ENCODE measurements at places on chromosomes 16 and 17.

- DNase-seq = no peak
Observed at GRCh38 chr16:48317614-48318315, 67.4 kb downstream of the SIAH1 start.

GRCh38 chr16:30700491-30700890 is 1.5 kb downstream of the SRCAP start:
- no peak for DNase-seq

DNA sequence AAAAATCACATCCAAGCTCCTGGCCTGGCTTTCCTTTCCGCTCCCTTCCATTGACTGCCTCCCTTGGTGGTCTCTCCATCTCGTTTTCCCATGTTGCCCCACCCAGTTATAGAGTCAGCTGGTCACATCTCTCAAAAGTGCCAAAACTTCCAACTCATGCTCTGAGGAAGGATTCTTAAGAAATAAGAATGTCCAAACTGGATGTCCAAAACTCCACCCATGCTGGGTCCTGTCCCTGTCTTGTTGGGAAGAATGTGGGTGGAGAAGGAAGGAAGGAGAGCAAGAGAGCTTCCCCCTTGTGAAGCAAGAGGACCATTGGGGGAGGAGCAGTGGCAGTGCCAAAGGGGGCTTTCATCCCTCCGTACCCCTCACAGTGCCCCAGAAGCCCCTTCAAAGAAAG is 44.6 kb upstream of the MAP3K14 start:
- DNase-seq = no peak

GRCh38 chr16:74749291-74750055 is 25.1 kb downstream of the FA2H start:
- no peak for DNase-seq

GRCh38 chr16:1069154-1069553 is 3.4 kb upstream of the SSTR5 start:
- DNase-seq = no peak

DNA sequence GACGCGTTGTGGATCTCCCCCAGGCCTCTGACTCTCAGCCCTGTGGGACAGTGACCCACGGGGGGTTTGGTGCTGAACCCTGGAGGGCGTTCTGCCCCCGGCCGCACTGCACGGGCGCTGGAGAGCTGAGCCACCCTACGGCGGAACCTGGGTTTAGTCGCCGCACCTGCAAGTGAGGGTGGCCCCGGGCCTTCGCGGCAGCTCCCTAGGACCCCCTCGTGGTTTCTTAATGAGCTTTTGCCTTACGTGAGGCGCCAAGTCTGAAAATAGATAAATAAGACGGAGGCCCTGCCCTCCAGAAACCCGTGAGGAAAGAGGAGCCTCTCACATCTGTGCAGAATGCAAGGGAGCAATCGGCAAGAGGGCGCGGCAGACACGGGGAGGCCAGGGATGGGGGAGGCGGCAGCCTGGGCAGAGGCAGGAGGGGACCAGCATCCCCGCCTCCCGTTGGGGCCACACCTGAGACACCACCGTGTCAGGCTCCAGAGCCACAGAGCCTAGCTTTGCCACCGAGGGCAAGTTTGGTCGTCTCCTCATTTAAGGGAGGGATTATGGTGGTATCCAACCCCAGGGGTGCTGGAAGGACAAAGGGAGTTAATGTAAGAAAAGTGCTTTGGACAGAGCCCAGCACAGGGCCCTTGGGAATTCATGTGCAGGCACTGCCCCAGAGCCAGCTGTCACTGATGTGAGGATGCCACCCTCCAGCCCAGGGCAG is 153.2 kb upstream of the CHMP6 start:
- DNase-seq = no peak

- peak; percentile 67 for DNase-seq
Observed at GRCh38 chr17:43368740-43369506, 29.9 kb upstream of the ARL4D start.

GRCh38 chr17:81494626-81495377 is 17.8 kb downstream of the ACTG1 start:
- no peak for DNase-seq

GRCh38 chr17:31609331-31609730 is 217.9 kb downstream of the RAB11FIP4 start:
- no peak for DNase-seq

DNA sequence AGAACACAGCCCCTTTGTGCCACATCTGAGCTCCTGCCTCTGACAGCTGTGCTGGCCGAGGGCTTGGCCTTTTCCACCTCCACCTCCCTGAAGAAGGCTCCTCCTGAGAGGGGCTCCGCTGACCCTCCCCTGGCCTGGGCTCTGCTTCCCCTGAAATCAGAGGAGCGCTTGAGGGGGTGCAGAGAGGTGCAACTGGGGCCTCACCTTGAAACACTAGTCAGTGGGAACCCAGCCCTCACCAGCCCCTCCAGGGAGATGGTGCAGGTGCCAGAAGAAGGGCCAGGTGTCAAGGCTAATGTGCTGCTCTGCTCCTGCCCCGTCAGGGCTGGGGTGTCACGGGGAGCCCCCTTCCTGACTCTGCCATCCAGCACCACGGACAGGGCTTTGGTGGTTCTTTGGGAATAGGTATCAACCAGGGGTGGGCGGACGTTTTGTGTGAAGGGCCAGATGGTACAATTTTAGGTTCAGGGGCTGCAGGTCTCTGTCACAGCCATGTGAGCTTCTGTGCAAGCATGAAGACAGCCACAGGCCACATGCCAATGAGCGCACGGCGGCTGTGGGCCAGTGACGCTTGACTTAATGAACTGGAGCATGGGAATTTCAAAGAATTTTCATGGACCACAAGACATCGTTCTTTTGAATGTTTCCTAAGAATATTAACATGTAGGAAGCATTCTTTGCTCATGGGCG is 2.1 kb upstream of the ZG16B start:
- no peak for DNase-seq

DNA sequence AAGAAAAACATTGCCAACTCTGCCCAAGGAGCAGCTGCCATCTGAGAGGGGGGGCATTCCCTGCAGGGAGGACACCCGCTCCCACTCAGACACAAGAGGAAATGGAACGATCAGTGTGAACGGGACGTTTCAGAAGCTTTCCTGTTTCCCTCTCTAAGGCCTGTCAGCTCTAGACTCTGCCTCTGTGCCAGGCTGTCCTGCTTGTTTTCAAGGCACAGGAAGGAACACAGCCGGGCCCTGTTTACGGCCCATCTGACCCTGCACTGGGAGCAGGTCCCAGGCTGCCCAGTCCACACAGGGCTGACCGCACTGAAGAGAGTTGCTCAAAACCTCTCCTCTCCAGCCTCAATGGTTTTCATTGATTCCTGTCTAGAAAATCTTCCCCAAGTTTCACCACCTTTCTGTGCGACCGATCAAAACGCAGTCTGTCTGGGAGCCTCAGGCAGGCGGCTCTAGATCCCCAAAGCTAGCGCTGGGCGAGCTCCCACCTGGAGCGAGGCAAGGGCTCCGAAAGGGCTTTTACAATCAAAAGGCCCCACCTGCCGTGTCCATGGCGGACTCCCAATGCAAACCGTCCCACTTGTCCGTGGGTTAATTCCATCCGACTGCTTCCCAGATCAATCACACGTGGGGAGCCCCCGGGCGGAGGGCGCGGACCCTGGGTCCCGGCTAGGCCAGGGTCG is 1.5 kb downstream of the PIEZO1 start:
- no peak for DNase-seq

GRCh38 chr17:45022655-45023339 is 28.6 kb downstream of the DCAKD start:
- DNase-seq = no peak

GRCh38 chr17:50684612-50685333 is 22.9 kb downstream of the ANKRD40 start:
- DNase-seq = no peak

DNA sequence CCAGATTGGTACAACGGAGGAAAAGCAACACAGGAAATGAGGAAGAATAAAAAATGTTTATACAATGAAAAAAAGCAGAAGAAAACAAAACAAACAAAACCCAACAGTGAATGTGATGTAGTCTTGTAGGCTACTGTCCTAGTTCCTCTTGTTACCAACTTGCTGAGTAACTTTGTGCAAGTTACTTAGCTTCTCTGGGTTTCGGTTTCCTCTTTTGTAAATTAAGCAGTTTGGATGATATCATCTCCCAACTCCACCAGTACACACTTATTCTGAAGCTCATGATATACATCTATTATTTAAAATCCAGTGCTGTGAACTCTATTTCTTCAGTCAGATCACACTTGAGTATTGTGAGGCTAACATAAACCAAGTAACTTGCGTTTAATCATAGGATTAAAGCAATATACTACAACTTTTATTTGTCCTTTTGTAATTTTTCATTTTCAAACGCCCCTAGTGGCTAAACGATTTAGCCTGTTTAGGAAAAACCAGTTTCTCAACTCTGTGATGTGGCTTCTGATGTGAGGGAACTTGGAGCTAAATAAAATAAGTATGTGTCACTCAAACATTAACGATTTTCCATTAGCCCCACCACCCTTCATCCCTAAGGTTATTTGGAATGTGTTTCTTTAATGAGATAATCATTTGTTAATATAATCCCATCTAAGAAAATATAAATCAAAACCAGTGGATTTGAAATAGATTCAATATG is 1.4 kb upstream of the UNK start:
- DNase-seq = no peak

- DNase-seq = peak; percentile 67
Observed at GRCh38 chr16:79316004-79316458, 284.5 kb downstream of the MAF start.

DNA sequence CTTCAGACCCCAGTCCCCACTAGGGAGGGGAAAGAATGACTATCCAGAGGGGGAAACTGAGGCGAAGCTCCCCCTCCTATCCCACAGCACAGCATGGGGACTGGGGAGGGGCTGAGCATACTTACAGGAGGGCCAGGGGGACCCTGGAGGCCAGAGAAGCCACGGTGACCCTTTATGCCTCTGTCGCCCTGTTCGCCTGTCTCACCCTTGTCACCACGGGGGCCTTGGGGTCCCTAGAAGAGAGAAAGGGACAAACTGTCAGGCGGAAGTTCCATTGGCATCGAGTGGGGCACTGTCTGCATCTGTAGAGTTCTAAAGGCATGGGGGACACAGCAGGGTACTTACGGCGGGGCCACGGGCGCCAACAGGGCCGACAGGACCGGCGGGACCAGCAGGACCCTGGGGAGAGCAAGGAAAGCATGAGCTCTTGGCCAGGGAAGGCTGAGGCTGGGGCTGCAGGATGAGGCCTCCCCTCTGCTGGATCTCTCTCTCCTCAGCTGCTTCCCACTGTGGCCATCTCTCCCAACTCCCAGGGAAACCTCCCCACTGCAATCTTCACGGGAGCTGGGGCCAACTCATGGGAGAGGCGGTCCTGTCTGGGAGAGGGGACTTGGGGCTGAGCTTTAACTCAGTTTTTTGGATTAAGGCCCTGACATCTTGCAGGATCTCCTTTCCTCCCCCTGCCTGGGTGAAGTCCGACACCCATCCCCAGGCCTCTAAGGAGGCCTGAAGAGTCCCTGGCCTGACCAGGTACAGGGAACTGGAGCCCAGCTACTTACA is 13.5 kb downstream of the COL1A1 start:
- no peak for DNase-seq

DNA sequence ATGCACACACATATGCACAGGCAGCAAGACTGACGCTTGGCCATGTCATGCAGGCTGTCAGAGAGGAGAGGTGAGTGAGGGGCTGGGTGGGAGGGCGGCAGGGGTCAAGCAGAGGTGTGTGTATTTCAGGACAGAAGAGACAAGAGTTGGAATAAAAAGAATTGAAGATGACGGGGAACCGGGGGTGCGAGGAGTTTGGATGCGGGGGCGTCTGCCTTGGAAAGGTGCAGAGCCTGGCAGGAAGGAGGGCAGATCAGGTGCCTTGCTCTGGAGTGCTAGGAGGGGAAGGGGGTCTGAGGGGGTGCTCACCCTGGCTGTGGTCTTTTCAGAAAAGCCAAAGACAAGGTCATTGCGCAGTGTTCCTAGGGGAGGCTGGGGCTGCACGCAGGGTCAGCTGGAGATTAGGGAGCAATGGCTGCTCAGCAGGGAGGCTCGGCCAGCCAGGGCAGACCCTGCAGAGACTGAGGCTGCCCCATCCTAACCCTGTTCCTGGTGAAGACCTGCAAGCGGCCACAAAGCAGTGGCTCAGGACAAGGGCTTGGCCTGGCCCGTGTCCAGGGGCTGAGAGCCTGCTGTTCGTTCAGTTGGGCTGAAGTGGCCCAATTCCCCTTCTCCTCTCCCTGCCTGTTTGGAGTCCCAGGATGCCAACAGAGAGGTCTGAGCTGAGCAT is 23.7 kb upstream of the CBX4 start:
- no peak for DNase-seq

DNA sequence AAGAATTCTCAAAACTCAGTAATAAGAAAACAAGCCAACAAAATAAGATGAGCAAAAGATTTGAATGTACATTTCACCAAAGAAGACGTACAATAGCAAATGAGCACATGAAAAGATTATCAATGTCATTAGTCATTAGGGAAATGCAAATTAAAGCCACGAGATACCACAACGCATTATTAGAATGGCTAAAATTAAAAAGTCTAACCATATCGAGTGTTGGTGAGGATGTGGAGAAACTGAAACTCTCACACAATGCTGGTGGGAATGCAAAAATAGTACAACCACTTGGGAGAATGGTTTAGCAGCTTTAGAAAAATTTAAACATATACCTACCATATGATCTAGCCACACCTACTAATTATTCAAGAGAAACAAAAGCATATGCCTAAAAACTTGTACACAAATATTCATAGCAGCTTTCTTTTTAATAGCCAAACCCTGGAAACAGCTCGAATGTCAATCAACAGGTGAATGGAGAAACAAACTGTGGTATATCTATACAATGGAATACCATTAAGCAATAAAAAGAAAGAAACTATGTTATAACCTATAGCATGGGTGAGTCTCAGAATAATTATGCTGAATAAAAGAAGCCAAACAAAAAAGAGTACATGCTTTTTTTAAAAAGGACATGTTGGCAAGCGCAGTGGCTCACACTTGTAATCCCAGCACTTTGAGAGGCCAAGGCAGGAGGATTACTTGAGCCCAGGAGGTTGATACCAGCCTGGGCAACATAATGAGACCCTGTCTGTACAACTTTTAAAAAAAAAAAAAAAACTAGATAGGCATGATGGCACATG is 103.6 kb downstream of the LITAF start:
- no peak for DNase-seq

GRCh38 chr16:49701065-49701685 is 154.7 kb downstream of the ZNF423 start:
- no peak for DNase-seq

DNA sequence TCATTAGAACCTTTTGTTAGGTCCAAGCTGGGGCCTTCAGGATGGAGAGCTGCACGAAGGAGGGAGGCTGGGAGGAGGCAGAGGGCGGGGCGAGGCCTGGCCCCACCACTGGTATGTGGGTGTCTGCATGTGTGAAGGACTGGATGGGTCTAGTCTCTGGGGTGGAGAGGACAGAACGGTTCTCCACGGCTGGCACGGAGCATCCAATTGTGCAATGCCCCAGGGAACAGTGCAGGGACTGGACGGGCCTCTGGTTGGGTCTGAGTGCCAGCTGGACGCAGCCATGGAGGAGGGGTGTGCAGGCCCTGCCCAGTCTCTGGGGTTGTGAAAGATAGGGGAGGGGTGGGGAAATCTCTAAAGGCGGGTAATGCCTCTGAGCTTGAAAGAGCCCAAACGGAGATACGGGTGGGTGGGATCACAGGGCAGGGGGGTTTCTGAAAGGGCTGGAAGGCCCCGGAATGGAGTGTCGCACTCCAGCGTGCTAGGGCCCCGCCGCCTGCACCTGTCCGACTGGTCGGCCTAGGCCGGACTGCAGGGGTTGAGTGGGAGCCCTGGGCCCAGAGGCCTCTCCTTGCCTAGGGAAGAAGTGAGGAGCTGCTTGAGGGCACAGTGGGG is 1.6 kb downstream of the PPL start:
- no peak for DNase-seq
